EH (cell line): ENCODE measurements at places on chromosomes 3 and 15.

GRCh38 chr15:41161736-41162135, 45.7 kb upstream of the INO80 start:
- DNase-seq, result peak; percentile 13

- no peak for DNase-seq
Measured at GRCh38 chr3:35592589-35593295, 46.6 kb upstream of the ARPP21 start.

GRCh38 chr15:40463886-40464545, 6.8 kb upstream of the CHST14 start:
- DNase-seq, result no peak

DNA sequence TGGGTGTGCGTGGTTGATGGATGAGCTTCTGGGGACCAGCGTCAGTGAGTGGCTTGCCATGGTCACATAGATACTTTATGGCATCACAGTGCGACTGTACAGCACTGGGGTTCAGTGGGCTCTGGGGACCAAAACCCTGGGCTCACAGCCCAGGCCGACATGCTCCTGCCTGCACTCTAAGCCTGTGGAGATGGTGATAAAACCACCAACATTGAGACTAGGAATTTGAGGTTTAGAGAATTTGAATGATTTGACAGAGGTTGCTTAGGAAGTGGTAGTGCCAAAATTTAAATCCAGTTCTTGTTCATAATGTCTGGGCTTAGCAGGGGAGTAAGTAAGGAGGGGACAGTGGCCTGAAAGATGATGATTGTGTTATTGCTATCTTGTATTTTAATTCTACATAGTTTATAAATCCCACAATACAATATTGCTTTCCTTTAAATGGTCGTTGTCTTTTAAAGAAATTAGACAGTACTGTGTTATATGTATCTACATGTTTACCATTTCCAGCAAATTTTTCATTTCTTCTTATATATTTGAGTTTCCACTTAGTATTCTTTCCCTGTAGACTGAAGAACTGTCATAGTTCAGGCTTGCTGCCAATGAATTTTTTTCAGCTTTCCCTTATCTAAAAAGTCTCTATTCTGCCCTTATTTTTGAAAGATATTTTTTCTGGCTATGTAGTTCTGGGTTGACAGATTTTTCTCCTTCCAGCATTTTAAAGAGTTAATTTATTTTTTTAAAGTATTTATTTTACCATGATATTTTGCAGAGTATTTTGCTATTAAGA, 235.4 kb upstream of the RGMA start:
- no peak for DNase-seq

DNA sequence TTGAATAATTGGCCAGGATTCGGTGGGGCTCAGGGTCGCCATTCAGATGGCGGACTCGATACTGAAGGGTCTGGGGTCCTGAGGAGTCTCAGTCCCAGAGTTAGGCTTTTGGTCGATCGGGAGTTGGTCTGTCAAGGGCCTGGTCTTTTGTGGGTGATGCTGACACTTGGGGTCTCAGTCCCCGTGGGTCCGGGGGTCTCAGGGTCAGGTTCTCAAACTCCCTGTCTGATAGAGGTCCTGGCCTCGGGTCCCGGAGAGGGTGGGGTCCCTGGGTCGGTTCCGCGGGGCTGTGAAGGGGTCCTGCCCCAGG, 467 bp downstream of the NCKIPSD start:
- no peak for DNase-seq

DNA sequence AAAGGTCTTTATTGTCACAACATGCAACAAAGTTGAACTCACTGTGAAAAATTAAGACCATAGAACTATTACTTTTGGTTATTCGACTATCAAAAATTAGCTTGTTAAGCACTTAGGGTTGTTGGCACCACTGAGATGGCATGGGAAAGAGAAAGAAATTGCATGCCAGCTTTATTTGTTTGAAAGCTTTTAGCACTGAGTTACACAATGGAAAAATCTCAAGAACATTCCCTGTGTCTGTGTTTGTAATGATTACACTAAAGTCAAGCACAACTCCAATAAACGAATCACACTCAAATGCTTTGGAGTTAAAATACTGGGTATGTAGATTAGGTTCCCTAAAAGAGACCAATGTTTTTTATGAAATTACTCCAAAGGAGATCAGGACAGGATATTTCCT, 158.6 kb upstream of the COL8A1 start:
- no peak for DNase-seq

- no peak for DNase-seq
Measured at GRCh38 chr3:82509106-82509842, 747.8 kb upstream of the GBE1 start.

GRCh38 chr3:73950865-73951558, 326.3 kb upstream of the PDZRN3 start:
- DNase-seq, result no peak

- DNase-seq, result no peak
Measured at GRCh38 chr3:278300-279064, 81.9 kb downstream of the CHL1 start.

GRCh38 chr3:151620071-151620470, 113.7 kb upstream of the AADACL2 start:
- DNase-seq, result no peak

DNA sequence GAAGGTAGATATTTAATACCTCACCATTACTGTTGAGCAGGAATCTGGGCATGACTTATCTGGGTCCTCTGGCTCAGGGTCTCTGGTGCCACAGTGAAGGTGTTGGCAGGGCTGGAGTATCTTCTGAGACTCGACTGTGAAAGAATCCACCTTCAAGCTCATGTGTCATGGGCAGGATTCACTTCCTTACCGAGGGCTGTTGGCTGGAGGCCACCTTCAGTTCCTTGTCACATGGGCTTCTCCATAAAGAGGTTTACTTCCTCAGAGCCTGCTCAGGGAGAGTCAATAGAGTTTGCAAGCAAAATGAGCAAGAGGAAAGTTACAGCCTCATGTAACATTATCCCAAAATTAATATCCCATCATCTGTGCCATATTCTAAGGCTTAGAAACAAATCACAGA, 459.5 kb downstream of the NR2F2 start:
- no peak for DNase-seq

GRCh38 chr3:11944052-11944673, 60.0 kb upstream of the SYN2 start:
- peak; percentile 17 for DNase-seq

GRCh38 chr15:100980410-100981046, 61.4 kb downstream of the LRRK1 start:
- no peak for DNase-seq

DNA sequence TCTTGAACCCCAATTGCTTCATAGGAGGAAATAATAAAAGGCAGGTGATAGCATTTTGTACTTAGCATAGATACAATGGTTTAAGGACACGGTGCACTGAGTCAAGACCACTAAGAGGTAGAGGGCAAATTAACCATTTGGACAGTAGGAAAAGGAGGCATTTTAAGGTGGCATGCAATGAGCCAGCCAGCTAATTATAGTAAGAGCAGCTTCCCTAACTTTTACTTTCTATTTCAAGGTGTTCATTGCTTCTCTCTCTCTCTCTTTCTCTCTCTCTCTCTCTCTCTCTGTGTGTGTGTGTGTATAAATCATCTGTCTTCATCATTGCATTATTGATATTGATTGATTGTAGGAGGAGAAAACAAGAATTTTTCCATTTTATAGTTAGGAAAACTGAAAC, 740.4 kb upstream of the CFAP20DC start:
- no peak for DNase-seq

DNA sequence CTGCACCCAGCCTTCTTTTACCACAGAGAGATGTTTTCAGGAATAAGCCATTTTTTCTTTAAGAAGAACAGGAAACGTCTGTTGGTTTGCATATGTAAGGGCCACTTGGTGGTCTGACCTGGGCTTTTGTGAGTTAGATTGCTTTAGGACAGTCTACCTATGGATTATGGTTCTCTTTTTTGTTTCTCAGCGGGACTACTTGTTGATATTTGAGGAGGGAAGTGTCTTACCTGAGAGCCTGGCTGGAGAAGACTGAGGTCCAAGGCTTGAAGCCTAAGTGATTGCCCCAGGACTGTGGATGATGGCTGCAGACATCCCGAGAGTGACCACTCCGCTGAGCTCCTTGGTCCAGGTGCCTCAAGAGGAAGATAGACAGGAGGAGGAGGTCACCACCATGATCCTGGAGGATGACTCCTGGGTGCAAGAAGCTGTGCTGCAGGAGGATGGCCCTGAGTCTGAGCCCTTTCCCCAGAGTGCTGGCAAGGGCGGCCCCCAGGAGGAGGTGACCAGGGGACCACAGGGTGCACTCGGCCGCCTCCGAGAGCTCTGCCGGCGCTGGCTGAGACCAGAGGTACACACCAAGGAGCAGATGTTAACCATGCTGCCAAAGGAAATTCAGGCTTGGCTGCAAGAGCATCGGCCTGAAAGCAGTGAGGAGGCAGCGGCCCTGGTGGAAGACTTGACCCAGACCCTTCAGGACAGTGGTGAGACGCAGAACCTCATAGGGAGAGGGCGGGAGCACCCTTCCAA, 3.0 kb downstream of the ZSCAN2 start:
- DNase-seq, result no peak

DNA sequence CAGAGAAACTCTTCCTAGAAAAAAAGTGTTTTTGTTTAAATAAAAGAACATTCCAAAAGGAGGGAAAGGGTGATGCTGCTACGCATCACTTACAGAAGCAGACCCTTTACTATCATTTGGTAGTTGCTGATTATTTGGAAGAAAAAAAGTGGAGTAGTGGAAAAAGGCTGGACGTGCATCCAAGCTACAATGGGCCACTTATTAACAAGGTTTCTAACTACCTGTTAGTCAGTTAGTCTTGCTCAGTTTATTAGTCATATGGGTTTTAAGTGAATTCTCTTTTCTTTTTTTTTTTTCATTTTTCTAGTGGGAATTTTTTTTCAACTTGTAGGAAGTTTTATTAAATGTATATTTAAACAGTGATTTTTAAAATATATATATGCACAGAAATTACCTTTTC, 866.0 kb downstream of the MCTP2 start:
- no peak for DNase-seq

GRCh38 chr3:146249921-146250320, 984 bp downstream of the PLSCR4 start:
- DNase-seq, result no peak

DNA sequence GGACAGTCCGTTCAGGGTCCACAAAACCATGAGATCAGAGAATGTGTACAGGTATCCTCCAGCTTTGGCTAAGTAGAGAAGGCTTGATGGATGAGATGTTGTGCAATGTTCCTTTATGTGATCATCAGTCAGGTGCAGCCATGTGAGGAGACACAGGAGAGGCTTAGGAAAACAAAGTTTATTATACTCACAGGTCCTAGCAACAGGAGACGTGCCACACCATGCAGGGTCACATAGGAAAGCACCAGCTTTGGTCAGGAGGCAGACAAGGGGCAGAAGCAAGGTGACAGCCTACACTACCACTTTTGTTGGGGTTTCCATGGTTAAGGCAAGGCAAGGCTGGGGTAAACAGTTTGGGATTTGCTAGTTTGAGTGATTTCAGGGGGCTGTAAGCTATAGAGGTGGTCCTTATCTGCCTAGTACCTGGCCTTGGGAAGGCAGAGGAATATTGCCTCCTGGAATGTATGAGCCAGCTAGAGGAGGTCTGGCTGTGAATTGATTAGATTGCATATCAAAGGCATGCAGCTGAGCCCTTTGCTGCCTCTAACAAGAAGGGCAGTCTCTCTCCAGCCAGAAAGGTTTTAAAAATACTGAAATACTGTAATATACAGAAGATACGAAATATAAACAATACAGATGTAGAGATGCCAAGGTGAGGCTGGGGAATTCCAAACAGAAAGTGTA, 248.6 kb downstream of the RYR3 start:
- DNase-seq, result no peak

GRCh38 chr3:173983343-173983742, 585.8 kb downstream of the NLGN1 start:
- peak; percentile 88 for DNase-seq

GRCh38 chr3:128190501-128190900, 37.2 kb downstream of the EEFSEC start:
- DNase-seq, result no peak

DNA sequence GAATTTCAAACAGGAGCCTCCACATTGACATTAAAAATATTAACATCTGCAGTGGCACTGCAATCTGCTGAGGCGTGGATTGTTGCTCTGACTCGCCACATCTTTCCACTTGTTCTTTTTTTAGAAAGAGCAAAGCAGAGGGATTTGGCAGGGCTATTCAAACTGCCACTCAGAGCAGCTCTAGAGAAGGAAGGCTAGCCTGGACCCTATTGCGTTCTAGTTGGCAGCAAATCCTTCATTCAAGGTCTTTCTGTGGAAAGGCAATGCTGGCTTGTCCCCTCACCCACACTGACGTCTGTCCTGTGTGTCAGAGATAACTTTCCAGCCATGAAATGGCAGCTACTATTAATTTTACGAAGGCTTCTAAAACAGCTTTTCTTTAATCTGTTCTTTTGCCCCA, 483.2 kb upstream of the SGO1 start:
- DNase-seq, result peak; percentile 49

GRCh38 chr15:79091204-79091867, 756 bp upstream of the RASGRF1 start:
- DNase-seq, result no peak

GRCh38 chr3:98029083-98029482, 6.0 kb downstream of the GABRR3 start:
- no peak for DNase-seq

- DNase-seq, result no peak
Measured at GRCh38 chr3:11074011-11074410, 80.3 kb upstream of the HRH1 start.

DNA sequence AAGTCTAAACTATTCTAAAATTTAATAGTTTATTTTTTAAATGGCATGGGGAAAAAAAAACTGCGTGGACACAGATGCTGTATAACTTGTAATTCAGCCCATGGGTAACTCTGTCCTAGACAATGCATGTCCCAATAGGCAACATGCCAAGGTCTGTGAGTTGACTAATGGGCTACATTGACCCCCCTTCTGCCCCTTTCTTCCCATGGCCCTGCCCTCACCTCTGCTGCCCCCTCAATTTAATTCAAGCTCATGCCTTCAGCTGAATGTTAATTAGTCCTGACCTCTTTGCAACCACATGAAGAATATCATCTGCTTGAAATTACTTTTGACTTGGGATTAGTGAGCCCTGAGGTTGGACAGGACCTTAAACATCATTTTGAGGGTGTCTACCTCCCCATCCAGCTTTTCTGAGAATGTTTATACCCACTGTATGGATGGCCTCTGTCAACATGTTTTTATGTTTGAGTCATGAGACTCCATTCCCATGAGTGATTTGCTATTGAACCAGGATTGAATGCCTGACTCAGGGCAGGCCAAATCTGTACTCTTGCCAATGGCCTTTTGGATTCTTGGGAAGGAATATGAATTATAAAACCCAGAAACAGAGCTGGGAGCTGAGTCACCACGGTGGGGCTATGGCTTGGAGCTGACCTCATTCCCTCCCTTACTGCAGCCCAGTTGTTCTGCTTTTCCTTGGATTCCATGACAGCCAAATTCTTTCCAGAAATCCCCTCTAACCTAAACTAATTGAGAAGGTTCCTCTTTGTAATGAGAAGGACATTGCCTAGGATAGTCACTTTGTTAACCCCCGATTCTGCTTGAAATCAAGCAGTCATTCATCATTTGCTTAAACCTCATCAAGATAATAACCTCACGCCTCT, 33.5 kb upstream of the PDE8A start:
- peak; percentile 96 for DNase-seq
